ENCODE measurements at places on chromosomes 2 and 18.

- no peak for DNase-seq
Observed at GRCh38 chr2:113227290-113227689, 51.4 kb downstream of the PAX8 start.

GRCh38 chr18:41921770-41922169 lies 33.3 kb upstream of the PIK3C3 start:
- DNase-seq: no peak

DNA sequence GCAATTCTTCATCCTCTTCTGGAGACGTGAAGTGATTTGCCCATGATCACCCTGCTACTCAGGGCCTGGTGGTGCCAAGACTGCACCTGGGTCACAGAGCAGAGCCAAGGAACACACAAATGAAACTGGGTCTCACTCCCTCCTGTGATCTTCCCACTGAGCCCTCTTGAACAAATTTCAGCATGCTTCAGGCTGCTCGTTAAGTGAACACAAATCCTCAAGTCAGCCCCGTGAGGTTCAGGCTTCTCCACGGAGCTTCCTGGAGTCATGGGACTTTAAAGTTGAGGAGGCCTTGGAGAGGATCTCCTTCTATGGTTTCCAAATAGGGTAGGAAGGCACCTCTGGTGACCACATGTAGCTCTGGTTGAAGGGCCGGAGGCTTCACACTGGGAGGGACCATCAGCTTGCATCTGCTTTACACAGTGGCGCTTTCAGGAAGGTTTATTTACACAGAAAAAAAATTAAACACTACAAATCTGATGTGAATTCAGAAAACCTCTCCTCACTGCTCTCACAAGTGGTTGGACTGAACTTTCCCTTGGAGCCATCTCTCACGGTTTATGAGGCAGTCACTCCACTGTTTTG lies 255.4 kb downstream of the LOXHD1 start:
- DNase-seq: no peak

GRCh38 chr18:8742387-8743361 lies 37.3 kb downstream of the MTCL1 start:
- no peak for DNase-seq

- no peak for DNase-seq
Observed at GRCh38 chr2:6676776-6677175, 188.9 kb downstream of the CMPK2 start.

DNA sequence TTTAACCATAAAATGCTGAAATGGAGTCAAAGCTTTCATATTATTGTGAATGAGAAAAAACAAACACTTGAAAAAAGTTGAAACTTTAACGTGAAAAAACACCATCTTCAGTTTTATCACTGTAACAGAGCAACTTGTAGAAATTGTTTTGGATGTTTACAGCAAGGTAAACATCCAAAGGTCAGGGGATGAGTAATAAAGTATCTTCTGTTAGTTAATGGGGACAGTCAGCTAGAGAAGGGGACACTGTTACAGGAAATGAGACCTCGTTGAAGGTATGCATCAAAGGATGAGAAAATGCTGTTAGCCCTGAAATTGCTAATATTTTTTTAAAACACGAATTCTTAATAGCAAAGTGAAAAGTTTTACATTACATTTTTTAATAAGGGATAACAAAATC lies 2.9 kb downstream of the RHBDD1 start:
- no peak for DNase-seq

GRCh38 chr2:206921529-206921928 lies 17.8 kb upstream of the CPO start:
- DNase-seq: no peak

DNA sequence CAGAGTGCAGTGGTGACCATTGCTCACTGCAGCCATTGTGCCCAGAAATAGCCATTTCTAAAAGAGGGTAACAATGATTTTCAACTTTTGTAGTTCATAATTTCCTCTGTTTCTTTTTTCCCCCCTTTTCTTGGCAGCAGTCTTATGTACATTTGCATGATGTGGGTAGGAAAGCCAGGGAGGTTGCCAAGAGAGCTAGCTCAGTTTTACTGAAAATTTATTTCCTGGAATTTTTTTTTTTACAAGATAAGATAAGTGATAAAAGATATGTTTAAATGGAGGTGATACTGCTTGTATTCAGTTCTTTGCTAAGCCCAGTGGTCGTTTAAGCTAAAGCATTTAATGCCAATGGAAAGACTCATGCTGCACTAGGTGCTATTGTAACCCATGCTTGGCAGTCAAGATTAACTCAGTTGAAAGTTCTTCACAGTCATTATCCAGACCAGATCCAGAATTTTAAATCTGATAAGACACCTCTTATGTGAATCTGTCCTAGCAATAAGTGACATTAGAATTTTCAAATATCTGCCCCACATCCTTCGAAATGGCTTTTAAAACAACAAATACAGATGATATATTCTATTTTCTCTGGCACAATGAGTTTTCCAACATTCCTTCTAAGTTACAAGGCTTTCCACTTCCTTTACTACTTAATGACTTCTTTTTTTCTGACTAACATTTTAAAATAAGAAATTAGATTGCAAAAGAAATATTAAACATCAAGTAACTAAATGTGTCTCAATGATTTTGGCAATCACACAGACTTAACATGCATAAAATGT lies 4.4 kb upstream of the ATP8B1 start:
- no peak for DNase-seq

GRCh38 chr18:23540867-23541266 lies 37.6 kb downstream of the RMC1 start:
- no peak for DNase-seq

GRCh38 chr2:128733450-128733849 lies 414.8 kb upstream of the HS6ST1 start:
- no peak for DNase-seq

DNA sequence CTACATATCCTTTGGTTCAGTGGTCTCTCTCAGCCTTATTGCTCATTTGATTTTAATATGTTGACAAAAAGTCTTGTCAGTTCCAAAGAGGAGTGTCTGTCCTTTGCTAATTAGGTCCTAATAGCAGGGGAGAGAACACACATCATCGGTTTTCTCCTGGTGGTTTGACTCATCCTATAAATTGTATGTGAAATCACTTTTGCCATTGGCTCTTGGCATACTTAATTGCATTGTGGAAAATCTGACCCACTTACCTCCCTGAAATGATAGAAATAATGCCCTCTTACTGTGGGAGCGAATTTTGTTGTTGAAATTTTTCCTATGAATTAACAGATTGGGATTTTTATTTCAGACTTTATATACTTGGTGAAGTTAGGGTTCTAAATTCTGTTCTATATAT lies 58.3 kb downstream of the MTCL1 start:
- no peak for DNase-seq

DNA sequence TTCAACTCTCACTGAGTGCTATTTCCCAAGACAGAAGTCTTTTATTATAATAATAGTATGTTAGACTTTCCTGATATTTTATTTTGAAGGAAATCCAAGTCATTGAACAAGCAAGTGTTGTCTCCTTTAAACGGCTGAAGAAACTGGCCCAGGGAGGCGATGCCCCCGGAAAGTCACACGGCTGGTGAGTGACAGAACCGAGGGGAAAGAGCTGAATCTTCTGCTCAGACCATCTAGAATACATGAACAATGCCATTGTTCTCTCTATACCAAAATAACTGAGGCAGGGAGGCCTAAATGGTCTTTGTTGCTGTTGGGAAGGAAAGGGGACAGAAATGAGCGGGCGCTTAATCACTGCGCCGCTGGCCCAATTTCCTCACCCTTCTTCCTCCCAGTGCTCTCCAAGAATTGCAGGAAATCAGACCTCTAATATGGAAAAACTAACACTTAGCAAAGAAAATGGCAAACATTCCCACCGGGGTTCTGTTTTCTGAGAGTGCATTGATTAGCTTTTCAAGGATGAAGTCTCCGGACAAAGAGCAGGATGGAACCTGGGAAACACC lies 101.5 kb downstream of the KLF7 start:
- no peak for DNase-seq

DNA sequence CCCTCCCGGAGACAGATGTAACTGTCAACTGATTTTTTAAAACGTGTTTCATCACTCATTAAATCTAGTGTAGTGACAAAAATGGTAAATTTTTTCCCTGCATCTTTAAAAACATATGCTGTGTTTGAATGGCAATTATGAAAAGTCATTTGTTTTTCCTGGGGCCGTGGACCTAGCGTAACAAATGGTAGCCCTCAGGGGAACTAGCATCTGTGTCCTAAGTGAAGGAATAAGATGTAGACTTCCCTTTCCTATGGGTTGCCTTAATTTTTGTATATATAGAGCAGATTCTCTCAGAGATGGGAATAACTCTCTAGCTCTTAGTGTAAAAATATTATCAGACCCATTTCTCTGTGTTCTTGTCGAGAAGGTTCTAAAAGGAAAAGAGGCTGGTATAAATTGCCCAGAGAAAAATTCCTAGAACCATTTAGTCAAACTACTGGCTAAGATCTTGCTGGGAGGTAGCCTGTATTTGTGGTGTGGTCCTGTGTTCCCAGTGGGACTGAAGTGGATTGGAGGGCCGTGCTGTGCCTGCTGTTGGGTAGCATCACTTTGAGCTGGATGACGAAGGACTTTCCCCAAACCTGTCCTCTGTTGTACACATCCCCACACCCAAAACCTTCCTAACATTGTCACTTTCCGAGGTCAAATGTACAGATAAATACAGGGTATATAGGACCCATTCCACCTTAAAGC lies 85.8 kb downstream of the LIMS1 start:
- no peak for DNase-seq

- DNase-seq: no peak
Observed at GRCh38 chr2:122329278-122329677, 573.8 kb downstream of the TSN start.

DNA sequence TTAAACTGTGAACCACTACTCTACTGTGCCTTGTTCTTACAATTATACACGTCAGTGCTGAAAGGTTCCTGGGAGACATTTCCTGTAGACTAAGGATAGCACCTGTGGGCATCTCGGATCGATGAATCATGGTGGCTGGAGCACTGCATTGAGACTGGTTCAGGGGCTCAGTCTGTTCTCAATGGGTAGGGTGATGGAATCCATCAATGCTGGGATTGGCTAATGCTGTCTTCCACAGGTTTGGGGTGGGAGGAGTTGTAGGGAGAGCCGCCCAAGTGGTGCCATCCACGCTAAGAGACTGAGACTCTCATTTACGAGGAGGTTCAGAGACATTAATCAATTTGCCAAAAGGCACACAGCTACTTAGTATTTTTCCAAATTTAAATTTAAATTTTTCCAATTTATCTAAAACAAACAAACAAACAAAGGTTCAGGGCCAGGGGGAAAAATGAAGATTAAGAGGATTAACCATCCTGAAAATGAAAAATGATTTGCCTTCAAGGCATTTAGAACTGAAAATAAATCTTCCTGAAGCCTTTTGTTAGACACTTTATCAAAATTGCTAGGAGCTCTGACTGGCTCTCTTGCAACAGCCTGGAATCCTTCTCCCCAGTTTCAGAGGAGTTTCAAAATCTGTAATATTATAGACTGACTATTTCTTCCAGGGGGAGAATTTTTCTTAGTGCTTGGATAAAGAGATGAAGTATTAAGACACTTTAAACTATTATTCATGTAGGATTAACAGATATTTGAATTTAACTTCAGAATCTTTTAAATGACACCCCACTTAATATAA lies 359.2 kb downstream of the TGIF1 start:
- no peak for DNase-seq

DNA sequence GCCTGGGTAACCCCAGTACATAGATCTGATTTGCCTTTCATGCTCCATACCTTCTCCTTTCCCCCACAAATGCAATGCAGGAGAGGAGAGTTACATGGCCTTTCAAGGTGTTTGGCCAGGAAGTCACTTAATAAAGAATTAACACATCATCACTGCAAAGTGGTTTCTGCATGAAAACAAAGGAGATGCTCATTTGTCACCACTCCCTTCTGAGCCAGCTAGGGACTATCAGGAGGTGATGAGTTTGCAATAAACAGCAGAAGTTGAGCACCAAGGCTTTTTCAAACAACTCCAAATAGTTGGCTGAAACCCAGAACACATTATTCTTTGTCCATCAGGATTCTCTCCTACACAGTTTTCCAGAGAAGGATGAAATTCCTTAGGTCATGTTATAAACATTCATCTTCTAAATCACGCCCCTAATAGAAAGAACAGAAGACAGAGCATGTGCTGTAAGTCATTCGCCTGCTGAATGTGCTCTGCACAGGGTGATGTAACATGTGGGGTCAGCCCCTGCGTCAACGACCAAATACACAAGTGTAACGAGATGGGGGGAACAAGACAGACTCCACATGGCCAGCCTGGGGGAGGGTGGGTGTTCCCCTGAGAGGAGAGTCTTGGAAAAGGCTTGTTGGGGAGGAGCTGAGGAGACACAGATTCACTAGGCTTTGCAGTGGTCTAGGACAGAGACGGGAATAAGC lies 87.3 kb upstream of the RMDN2 start:
- no peak for DNase-seq

DNA sequence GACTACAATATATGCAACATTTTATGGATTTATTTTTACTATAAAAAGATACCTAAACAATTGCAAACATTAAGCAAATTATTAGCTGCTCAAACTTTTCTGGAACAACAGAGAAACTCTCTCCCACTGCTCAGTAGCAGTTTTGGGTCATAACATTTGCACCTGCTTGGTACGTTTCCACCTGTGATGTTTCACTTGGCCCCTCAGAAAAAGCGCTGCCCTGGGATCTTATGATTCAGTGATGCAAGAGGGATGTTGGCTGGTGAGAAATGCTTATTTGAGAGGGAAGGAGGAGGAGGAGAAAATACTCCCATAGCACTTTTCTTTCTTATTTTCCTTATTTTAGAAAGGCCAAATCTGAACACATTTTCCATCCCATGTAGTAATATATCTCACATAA lies 9.2 kb downstream of the IRS1 start:
- DNase-seq: no peak

- DNase-seq: no peak
Observed at GRCh38 chr2:193428336-193428818, 1233.6 kb upstream of the TMEFF2 start.

DNA sequence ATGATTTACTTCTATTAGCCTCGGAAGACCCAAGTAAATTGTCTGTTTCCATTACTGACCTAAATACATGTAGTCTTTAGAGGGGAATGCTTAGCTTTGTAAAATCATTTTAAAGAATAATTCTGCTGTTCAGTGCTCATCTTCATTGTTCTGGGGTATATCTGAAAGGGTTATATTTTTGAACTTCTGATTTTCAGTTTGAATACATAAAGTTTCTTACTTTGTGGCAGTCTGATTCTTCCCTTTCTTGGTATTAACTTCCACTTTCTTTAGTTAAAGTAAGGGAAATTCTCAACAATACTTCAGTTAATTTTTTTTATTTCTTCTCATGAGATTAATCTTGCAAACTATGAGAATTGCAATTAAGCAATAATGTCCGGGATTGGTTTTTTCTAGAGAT lies 148.4 kb downstream of the DOCK10 start:
- DNase-seq: no peak

DNA sequence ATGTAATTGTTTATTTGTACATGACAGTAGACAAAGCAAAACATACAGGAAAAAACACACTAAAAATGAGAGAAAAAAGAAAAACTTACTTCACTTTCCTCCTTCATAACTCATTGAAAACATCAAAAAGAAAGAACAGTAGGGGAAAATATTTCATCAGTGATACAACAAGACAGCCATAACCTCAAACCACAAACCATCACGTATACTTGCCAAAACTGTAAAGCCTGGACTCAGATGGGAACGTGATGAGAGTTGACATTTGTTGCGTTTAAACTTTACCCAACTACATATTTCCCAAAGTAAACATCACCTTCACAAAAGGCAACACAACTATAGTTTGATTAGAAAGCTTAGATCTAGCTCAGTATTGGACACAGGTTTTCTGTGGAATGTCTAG lies 278.2 kb upstream of the COL3A1 start:
- DNase-seq: no peak

All from activated CD8-positive, alpha-beta memory T cell treated with anti-CD3 and anti-CD28 coated beads for 4 hours (primary cell).